Stimulated activated naive B cell treated with anti-CD40 and anti-IgM and Interleukin-4, amounts not matched to agents 10 μg/mL and 1 μg/mL and 100 μg/mL, for 72 hours (primary cell): ENCODE measurements at places on chromosomes 13 and 19.

GRCh38 chr19:4624733-4625362 is 14.5 kb upstream of the TNFAIP8L1 start:
- H3K36me3 ChIP-seq: no peaks in the 10 kb centered on the region
- no peak overlapping the region for H3K4me3 ChIP-seq
- no peak overlapping the region for H3K27ac ChIP-seq
- no peak for DNase-seq
- H3K4me1 ChIP-seq: no peaks in the 10 kb centered on the region
- H3K27me3 ChIP-seq: peaks cover 9% of the 10 kb centered on the region

DNA sequence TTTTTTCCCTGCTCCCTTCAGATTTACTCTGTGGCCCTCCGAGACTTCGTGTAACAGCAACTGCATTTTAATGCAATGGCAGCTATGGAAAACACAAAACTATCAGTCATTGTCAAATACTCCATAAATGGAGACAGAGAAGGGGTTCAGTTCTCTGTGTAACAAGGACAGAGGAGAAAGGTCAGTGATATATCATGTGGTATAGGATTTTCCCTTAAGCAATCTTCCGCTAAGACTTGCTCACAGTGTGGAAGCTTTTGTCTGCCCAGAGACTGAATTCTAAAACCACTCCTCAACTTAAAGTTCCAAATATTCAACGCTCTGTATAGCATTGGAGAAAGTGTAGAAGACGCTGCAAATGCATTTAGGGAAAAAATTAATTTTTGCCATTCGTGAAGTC is 111.3 kb upstream of the EDNRB start:
- no peak overlapping the region for H3K4me3 ChIP-seq
- DNase-seq: no peak
- H3K36me3 ChIP-seq: no peaks in the 10 kb centered on the region
- no peaks in the 10 kb centered on the region for H3K27me3 ChIP-seq

- H3K4me3 ChIP-seq: no peak overlapping the region
- H3K27ac ChIP-seq: no peak overlapping the region
- no peaks in the 10 kb centered on the region for H3K36me3 ChIP-seq
- DNase-seq: no peak
- no peaks in the 10 kb centered on the region for H3K27me3 ChIP-seq
- no peaks in the 10 kb centered on the region for H3K4me1 ChIP-seq
These were observed 2770.4 kb upstream of the PCDH20 start for GRCh38 chr13:64186071-64186470.

DNA sequence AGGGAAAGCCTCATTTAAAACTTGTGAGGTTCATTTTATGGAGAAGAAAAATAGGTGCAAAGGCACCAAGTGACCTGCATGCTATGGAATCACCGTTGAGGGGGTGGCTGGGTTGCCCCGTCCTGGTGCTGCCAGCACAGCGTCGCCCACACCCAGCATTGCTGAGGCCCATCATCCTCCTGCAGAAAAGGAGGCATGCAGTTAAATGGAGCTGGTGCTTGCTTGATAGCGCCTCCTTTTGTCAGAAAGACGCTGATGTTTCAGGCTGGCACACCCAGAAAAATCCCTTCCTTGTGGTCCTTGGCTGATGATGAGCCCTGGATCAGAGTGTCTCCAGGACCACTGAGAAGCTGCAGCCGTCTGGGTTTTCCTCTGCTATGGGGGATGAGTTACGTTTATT is 36.9 kb downstream of the DHRS12 start:
- peaks cover 52% of the 10 kb centered on the region for H3K4me1 ChIP-seq
- H3K4me3 ChIP-seq: no peak overlapping the region
- H3K36me3 ChIP-seq: peaks cover 38% of the 10 kb centered on the region
- no peak for DNase-seq

DNA sequence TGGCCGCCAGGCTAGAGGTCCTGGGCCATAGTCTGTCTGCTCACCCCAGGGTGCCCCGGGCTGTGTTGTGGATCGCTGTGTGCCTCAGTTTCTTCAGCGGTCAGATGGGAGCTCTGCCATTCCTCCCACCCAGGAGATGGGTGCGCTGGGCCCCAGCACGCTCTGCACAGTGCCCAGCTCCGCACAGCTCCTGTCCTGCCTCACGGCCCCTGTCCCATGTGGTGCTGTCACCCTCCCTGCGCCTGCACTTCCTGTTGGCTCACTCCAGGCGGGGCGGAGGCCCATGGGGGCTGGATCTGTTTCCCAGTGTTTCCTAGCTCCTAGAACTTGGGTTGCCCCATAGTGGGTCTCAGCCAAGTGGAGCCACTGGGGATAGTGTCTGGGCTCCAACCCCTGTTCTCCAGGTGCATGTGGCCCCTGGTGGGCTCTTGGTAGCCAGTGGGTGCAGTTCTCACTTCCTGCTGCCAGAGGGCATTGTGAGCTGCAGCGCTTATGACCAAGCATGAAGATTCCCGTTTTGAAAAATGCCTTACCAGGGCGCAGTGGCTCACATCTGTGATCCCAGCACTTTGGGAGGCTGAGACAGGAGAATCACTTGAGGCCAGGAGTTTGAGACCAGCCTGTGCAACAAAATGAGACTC is 69.8 kb downstream of the KDM4B start:
- H3K27ac ChIP-seq: no peak overlapping the region
- H3K27me3 ChIP-seq: no peaks in the 10 kb centered on the region
- peaks cover 22% of the 10 kb centered on the region for H3K36me3 ChIP-seq
- H3K4me3 ChIP-seq: no peak overlapping the region
- H3K4me1 ChIP-seq: peaks cover 5% of the 10 kb centered on the region
- no peak for DNase-seq

DNA sequence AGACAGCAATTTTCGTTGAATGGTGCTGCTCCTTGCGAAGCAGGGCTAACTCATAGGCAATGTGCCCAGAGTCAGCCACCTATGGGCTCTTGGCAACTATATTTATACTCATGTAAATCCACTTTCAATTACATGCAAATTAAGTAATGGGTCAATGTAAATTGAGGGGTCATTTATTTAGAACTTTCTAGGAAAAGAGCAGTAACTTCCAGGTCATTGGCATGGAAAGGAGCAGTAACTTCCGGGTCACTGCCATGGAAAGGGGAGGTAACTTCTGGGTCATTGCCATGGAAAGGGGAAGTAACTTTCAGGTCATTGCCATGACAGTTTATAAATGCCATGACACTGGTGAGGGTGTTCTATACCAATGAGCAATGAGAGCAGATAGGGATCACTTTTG is 11.6 kb downstream of the KLK4 start:
- peaks cover 43% of the 10 kb centered on the region for H3K4me1 ChIP-seq
- H3K27me3 ChIP-seq: peaks cover 22% of the 10 kb centered on the region
- no peak for DNase-seq
- H3K36me3 ChIP-seq: no peaks in the 10 kb centered on the region

DNA sequence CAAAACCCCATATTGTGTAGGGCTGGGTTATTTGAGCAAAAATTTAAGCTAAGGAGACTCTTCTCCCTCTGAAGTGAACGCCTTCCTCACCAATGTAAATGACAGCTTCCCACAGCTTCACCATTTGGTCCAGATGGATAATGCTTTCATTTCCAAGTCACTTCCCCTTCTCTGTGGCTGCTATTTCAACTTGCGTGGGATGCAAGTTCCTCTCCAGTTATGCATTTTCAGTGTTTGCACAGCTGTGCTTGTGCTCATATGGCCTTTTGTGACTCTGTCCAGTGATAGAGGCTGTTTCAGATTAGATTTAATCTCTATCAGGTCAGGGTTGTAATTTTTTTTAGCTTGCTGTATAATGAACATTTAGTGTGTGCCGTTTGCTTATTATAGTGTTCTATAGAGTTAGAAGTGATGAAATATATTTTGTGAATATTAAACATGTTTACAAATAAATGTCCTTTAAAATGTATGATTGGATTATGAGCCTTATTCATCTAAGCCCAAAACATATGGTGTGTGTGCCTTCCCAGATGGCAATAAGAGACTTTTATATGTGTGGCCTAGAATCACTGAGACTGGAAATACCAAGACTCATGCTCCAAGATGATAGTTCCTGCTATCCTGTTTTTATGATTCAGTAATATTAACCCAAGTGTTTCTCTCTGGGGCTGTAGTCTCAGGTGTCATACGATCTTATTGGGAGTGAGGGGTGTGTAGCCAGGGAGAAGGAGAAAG is 86.6 kb downstream of the TNFRSF19 start:
- H3K27ac ChIP-seq: no peak overlapping the region
- H3K36me3 ChIP-seq: peaks cover under 1% of the 10 kb centered on the region
- H3K4me1 ChIP-seq: peaks cover 5% of the 10 kb centered on the region
- no peak for DNase-seq

GRCh38 chr13:33624740-33625139 is 193.2 kb upstream of the RFC3 start:
- no peaks in the 10 kb centered on the region for H3K4me1 ChIP-seq
- H3K27ac ChIP-seq: no peak overlapping the region
- no peaks in the 10 kb centered on the region for H3K36me3 ChIP-seq
- H3K27me3 ChIP-seq: no peaks in the 10 kb centered on the region
- no peak for DNase-seq
- no peak overlapping the region for H3K4me3 ChIP-seq

GRCh38 chr13:106184790-106185189 is 350.7 kb downstream of the EFNB2 start:
- no peak overlapping the region for H3K4me3 ChIP-seq
- DNase-seq: no peak
- no peak overlapping the region for H3K27ac ChIP-seq
- H3K36me3 ChIP-seq: no peaks in the 10 kb centered on the region
- H3K27me3 ChIP-seq: no peaks in the 10 kb centered on the region
- H3K4me1 ChIP-seq: no peaks in the 10 kb centered on the region

DNA sequence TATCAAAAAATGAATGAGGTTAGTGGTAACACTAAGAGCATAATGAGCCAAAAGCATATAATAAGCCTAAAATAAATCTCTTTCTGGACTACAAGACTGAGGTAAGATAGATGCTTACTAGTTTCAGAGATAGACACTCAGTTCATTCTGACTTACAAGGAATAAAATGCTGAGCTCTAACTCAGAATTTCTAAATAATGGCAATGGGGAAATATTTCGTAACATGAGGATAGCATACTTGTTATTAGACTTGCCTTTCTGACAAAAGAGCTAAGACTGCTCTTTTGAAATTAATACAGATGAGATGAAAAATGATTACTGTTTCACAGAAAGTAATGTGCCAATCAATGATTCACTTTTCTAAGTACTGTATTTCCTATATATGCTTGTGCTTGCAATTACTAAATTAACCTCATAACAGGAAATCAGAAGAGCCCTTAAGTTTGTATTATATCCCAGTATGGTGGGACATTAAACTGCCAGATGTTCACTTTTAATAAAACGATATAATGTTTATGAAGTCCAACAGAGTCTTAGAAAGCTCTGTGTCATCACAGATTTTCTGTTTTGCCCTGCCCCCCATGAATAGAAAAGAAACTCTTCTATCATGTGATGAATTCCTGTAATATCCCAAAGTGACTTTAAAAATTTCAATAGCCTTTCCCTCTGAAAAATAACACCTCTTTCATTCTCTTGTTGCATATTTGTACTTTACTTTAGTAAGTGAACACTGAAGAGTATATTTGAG is 2771.0 kb upstream of the PCDH20 start:
- H3K27ac ChIP-seq: no peak overlapping the region
- no peak for DNase-seq
- H3K36me3 ChIP-seq: no peaks in the 10 kb centered on the region
- no peaks in the 10 kb centered on the region for H3K27me3 ChIP-seq

GRCh38 chr19:28449803-28450202 is 763.1 kb downstream of the UQCRFS1 start:
- no peak for DNase-seq
- no peaks in the 10 kb centered on the region for H3K36me3 ChIP-seq
- H3K27ac ChIP-seq: no peak overlapping the region
- H3K4me1 ChIP-seq: no peaks in the 10 kb centered on the region
- no peaks in the 10 kb centered on the region for H3K27me3 ChIP-seq
- no peak overlapping the region for H3K4me3 ChIP-seq

- H3K27ac ChIP-seq: no peak overlapping the region
- DNase-seq: no peak
- peaks cover 5% of the 10 kb centered on the region for H3K4me1 ChIP-seq
- peaks cover 5% of the 10 kb centered on the region for H3K36me3 ChIP-seq
- H3K4me3 ChIP-seq: no peak overlapping the region
These were observed 79.7 kb downstream of the LMO7 start for GRCh38 chr13:75715601-75716523.

DNA sequence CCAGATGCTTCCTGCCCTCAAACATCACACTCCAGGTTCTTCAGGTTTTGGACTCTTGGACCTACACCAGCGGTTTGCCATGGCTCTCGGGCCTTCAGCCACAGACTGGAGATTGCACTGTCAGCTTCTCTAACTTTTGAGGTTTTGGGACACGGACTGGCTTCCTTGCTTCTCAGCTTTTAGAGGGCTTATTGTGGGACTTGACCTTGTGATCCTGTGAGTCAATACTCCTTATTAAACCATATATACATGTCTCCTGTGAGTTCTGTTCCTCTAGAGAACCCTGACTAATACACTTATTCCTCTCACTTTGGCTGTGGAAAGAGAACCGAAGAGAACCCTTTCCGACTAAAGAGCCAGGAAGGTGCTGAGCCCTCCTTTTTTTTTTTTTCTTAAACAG is 53.6 kb downstream of the LMO7 start:
- no peak for DNase-seq
- H3K4me1 ChIP-seq: no peaks in the 10 kb centered on the region
- H3K27me3 ChIP-seq: no peaks in the 10 kb centered on the region
- H3K27ac ChIP-seq: no peak overlapping the region
- no peak overlapping the region for H3K4me3 ChIP-seq

DNA sequence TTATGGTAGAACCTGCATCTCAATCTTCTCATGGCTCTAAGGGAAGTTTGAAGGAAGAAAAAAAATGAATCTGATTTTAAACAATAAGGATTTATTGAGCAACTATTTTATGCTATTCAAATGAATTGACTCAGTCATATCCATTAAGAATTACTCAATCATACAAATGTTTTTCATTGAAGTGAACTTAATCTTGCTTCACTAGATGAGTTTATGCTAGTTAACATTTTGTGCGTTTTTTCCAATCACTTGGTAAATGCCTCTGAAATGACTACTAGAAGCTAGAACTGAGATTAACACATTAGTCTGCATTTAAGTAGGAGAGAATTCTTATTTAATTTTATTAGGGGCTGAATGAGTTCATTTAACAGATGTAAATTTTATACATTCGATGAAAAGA is 25.2 kb downstream of the RXFP2 start:
- no peak overlapping the region for H3K27ac ChIP-seq
- no peaks in the 10 kb centered on the region for H3K4me1 ChIP-seq
- DNase-seq: no peak
- H3K27me3 ChIP-seq: no peaks in the 10 kb centered on the region
- no peak overlapping the region for H3K4me3 ChIP-seq
- no peaks in the 10 kb centered on the region for H3K36me3 ChIP-seq

DNA sequence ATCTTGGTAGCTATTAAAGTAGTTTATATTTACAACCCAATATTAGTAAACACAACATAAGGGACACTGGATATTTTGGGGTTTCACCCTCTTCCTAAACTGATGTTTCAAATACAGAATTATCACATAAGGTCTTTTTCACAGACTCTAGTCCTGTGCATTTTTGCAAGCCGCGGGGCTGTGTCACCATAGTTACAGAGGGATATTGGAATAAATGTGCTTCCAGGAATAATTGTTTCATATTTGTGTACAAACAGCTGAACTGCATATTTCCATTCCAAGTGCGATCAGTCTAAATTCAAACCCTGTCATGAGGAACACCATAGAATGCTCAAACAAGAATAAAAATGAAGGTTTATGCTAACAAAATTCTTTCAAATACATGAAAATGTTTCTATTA is 762.5 kb upstream of the ARGLU1 start:
- no peaks in the 10 kb centered on the region for H3K27me3 ChIP-seq
- no peak overlapping the region for H3K27ac ChIP-seq
- no peaks in the 10 kb centered on the region for H3K36me3 ChIP-seq
- H3K4me1 ChIP-seq: no peaks in the 10 kb centered on the region
